ENCODE measurements at places on chromosomes 12 and 14.

DNA sequence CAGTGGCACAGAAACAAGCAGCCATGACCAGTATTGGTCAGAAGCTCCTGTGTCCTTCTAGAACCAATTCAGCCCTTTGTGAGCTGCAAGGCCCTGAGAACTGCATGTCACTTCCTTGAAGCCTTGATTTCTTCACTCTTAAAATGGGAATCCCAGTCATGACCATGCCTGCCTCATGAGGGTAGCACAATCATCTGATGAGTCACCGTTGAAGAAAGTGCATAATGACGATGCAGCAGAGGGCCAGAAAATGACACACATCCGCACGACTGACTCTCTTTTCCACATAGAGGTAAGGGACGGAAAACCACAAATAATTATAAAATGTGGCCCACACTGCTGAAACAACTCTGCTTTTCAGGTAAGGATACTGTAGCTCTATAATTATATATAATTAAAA is 777.4 kb downstream of the BCL11B start:
- DNase-seq, result no peak

DNA sequence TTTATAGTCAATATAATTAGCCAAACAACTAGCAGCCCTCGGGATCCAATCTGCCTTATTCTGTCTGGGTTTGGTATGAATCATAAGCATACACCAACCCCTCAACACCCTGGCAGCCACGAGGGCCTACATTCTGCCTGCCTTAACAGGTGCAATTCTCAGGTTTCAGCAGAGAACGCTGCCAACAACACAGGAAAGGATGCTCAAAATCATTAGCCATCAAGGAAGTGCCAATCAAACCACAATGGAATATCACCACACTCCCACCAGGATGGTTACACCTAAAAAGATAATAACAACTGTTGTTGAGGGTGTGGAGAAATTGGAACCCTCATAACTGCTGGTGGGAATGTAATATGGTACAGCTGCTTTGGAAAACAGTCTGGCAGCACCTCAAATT is 122.8 kb downstream of the TTC7B start:
- DNase-seq, result no peak

DNA sequence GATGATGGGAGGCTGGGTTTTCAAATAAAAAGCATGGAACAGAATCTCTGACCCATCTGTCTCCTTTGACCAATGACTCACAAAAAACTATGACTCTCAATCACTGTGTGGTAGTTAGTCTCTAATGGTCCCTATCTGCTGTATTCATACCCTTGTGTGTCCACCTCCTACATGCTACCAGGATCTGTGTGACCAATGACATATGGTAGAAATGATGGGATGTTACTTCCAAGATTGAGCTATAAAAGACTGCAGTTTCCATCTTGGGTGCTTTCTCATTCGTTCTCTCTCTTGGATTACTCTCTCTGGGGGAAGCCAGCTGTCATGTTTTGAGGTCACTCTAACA is 144.7 kb upstream of the BTG1 start:
- no peak for DNase-seq

- DNase-seq, result no peak
Measured at GRCh38 chr14:37550511-37550910, 44.5 kb downstream of the FOXA1 start.

GRCh38 chr14:23639891-23640523 is 3.8 kb downstream of the DHRS2 start:
- no peak for DNase-seq

DNA sequence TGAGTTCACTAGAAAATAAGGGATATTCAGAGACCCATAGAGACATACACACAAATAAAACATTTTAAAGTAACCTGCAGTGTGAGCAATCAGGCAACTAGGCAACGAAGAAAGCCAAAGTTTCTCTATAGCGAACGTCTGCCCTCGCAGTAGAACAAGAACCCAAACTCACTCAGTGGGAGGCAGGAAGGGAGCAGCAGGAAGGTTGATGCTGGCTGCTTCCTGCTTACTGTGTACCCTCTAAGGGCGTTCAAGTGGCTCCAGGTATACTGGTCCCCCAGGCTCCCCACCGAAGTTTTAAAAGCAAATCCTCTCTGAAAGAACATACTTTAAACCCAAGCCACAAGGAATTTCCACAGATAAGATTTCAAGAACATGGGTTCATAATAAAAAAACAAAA is 249.3 kb downstream of the FOXN3 start:
- DNase-seq, result no peak

GRCh38 chr14:89284333-89285058 is 132.5 kb downstream of the FOXN3 start:
- no peak for DNase-seq

GRCh38 chr12:47065546-47065945 is 13.9 kb upstream of the PCED1B start:
- no peak for DNase-seq

DNA sequence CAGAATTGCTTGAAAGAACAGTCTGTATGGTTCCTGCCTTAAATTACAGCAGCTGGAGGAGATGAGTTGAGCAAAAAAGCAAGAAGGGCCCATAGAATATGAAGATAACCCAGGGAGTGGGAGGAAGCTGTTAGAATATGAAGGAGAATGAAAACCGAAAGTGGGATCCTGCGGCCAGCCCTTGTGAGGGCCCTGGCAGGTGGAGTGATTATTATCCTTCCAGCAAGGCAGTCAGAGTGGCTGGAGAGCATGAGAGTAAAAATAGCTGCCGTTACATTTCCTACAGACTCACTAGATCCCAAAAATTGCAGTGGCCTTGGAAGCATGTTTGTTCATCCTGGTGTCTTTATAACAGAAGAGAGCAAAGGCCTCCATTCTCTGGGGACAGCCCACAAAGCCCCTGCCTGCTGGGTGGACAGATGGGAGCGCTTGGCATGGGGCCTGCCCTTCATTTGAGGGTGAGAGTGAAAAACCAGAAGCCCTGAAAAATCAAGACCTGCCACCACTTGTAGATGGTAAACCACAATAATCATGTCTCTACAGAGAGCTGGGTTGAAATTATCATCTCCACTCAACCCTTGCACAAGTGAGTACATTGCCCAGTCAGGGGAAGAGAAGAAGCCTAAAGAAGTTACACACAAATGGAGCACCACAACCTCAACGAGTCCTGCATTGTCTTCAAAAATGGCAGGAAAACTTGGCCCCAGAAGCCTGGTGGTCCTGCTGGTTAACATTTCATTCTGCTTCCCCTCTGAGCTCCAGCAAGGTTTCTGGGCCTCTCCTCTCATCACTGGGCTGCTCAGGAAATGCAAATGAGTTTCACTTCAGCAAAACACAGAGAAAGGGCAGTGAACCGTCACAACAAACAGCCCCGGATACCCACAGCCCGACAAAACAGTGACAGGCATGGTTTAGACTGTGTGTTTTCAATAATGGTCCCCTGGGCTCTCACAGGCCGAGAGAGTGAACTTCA is 20.5 kb downstream of the ZDHHC22 start:
- no peak for DNase-seq

DNA sequence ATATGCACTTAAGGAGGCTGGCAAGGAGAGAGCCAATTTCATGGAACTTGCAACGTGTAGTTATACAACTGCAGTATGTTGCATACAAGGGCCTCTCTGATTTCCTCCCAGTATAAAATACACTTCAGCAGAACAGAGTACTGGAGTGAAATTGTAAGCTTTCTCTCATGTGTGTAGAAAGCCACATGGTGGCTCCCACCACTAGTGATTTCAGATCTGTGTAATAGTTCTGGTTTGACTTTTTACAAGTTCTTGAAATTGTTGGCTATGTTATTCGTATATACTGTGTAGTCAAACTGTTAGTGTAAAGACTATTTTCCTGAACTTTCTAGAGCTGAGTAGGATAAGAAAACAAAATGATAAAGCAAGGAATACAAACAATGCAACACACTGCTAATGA is 16.4 kb upstream of the LMO3 start:
- DNase-seq, result no peak

DNA sequence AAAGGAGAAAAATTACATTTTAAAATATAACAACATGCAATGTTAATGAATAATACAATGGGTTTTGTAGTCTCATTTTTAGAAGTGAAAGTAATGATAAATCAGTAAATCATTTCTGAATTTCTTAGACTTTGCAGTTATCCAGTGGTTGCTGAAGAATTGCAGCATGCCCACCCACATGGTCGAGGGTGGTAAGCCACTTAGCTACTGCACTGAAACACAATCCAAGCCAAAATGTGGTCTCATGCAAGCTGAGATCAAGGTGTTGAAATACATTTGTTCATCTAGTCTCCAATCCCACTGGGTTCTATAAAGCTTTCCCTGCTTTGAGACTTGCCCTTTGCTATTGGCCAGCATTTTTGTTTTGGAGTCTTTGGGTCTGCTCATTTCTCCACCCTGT is 247.9 kb downstream of the NELL2 start:
- no peak for DNase-seq

DNA sequence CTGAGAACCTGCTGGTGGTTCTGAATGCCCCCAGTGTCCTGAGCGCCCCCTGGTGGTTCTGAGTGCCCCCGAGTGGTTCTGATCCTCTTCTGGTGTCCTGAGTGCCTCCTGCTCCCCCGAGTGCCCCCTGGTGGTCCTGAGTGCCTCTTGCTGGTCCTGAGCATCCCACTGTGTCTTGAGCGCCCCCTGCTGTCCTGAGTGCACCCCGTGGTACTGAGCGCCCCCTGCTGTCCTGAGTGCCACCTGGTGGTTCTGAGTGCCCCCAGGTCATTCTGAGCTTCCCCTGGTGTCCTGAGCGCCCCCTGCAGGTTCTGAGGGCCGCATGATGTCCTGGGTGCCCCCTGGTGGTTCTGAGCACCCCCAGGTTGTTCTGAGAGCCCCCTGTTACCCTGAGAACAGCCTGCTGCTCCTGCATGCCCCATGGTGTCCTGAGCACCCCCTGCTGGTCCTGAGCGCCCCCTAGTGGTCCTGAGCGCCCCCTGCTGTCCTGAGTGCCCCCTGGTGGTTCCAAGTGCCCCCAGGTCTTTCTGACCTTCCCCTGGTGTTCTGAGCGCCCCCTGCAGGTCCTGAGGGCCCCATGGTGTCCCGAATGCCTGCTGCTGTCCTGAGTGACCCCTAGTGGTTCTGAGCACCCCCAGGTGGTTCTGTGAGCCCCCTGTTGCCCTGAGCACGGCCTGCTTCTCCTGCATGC is 1165.4 kb downstream of the TMEM121 start:
- peak; percentile 41 for DNase-seq

DNA sequence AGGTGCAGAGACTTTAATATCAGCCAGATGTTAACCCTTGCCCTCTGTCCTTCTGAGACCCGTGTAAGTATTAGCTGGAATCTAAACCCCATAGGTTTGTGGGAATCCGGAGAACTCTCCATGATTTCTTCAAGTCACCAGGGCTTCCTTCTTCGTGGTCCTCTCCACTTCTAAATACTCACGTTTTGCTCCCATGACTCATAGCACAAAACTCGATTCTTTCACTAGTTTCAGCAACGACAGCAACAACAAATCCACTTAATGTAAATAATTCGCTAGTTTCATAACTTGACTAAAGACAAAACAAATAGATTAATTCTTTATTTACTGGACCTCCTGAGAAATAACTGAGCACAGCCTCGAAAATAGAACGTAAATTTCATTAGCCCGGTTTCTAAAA is 4.4 kb upstream of the CLEC2A start:
- no peak for DNase-seq

DNA sequence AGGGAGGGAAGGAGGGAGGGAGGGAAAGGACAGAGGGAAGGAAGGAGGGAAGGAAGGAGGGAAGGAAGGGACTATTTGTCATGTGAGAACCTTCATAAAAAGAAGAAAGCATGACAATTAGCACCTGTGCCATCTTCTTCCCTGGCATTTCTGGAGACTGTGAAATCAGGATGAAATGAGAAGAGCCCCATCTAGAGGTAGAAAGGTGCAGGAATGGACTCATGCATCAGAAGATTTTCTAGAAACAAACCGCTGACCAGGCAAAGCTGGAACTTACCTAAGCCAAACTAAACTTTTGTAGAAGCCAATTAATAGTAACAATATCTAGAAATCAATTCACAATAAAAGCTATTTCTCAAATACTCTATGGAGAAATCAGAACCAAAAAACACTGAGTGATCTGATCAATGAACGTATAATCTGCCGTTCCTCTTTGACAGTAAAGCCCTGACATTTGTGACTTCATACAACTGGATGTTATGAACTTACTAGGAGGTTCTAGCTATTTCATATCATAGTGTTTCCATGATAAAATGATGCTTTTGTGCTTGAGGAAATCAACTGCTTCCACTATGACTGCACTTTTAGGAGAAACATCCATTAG is 24.4 kb upstream of the CRACR2A start:
- DNase-seq, result no peak

GRCh38 chr12:90990611-90991010 is 14.2 kb downstream of the EPYC start:
- no peak for DNase-seq

- DNase-seq, result no peak
Measured at GRCh38 chr14:69680297-69680696, 68.9 kb downstream of the SUSD6 start.

GRCh38 chr12:95582230-95583058 is 31.2 kb upstream of the USP44 start:
- DNase-seq, result no peak

GRCh38 chr14:90613453-90613852 is 202.8 kb downstream of the TTC7B start:
- DNase-seq, result no peak

- DNase-seq, result no peak
Measured at GRCh38 chr14:52733824-52734223, 3.9 kb downstream of the STYX start.

DNA sequence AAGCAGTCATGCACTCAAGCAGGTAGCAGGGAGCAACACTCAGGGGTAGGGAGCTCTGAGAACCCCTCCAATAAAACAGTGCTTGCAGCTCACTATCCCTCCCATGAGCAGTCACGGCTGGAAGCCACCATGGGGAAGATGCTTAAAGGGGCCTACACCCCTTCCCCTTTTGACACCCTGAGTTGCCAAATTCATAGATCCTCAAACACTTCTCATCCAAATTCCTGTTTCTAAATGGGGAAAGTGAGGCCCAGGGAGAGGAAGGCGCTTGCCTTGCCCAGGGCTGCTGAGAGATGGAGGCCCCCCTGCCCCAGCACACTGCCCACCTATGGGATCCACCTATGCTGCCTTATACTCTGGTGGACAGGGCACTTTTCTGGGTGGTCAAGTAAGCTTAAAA is 7.2 kb upstream of the ENDOU start:
- DNase-seq, result no peak

GRCh38 chr14:71594821-71595220 is 337.4 kb upstream of the RGS6 start:
- no peak for DNase-seq

DNA sequence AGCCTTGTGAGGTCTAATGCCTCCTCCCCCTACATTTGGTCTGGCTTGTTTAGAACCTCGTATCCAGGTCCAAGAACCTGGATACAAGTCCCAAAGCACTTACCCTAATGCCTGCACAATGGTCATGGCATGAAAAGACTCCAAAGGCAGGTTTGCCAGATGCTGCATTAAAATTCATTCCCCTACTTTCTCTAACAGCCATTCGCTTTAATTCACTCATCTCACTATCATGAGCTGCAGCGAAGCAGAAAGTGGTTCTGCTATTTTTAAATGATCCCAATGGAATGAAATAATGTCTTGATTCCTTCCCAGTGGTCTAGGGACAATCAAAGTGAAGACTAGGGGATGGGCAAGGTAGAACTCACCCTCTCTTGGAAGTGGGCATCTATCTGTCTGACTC is 72.5 kb upstream of the MAX start:
- DNase-seq, result no peak

GRCh38 chr12:104143002-104143401 is 5.0 kb upstream of the NFYB start:
- DNase-seq, result no peak
